ENCODE measurements at places on chromosomes 16 and 17. TPM values are rescaled to one million over a fixed set of nuclear protein-coding genes. Genes with fewer than 3 reads are reported as not detected.

GRCh38 chr17:77281122-77281903 lies 140.5 kb downstream of the SEC14L1 start:
- peak overlapping the region; percentile 96 for H3K27ac ChIP-seq
- peaks cover 12% of the 10 kb centered on the region for H3K4me1 ChIP-seq
- H3K36me3 ChIP-seq: no peaks in the 10 kb centered on the region
- peaks cover 8% of the 10 kb centered on the region for H3K27me3 ChIP-seq
- H3K4me3 ChIP-seq: peak overlapping the region; percentile 70

GRCh38 chr16:3980253-3981111 lies 100.0 kb upstream of the CREBBP start:
- peaks cover 4% of the 10 kb centered on the region for H3K36me3 ChIP-seq
- no peak for DNase-seq
- no peak overlapping the region for H3K4me3 ChIP-seq
- H3K27ac ChIP-seq: no peak overlapping the region
- H3K27me3 ChIP-seq: no peaks in the 10 kb centered on the region
- H3K4me1 ChIP-seq: peaks cover 7% of the 10 kb centered on the region

DNA sequence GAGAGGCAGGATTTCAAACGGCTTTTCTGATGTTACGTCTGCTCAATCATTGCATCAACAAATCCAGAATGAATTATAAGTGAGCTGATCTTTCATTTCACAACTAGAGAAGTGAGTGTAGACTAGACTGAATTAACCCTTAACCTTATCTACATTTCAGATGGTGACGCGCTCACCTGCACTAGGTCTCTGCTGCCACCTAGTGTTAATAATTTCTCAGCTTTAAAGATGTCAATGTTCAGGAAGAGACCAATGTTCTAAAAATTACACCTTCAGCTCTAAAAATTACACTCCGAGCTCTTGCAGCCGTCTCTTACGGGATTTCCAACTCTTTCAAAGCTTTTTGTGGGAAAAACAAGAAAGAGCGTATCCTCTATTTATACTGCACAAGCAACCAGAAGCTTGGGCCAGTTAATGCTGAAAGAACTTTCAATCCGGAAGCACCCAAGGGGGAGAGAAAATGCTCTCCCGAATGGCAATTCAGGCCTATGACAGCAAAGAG lies 88.2 kb upstream of the FA2H start:
- no peak overlapping the region for H3K4me3 ChIP-seq
- H3K27ac ChIP-seq: no peak overlapping the region

DNA sequence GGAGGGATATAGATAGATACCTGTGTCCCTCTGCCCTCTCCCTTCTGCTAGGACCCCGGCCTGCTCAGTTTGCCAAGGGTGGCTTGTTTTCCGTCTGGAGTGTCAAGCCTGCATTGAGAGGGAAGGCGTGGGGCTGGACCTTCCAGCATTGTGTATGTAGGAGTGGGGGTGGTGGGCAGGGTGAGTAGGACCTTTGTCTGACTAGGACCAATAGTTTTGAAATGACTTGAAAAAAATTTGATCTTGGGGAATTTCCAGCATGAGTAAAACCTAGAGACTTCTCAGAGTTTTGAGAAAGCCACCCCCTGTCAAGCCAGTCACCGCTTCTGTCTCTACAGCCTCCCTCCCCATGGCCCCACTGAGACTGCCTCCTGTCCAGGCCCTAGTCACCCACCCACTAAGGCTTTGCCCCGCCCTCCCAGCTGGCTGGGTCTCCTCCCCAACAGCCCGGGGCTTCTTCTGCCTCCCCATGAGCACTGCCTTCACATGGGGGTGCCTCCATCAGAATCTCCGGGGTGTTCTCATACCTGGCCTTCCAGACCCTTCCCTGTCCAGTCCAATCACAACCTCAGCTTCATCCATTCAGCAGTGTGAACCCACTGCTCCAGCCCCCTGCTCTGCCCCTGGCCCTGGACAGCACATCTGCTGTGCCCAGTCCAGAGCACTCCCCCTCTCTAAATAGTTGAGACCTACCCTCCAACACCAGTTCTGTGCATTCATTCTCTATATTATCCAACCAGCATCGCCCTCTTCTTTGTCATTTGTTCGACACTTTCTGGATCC lies 207.0 kb downstream of the MSI2 start:
- peaks cover 56% of the 10 kb centered on the region for H3K4me1 ChIP-seq
- no peak for DNase-seq
- no peak overlapping the region for H3K27ac ChIP-seq

- peaks cover 15% of the 10 kb centered on the region for H3K4me1 ChIP-seq
- DNase-seq: no peak
- no peak overlapping the region for H3K4me3 ChIP-seq
- peaks cover 79% of the 10 kb centered on the region for H3K36me3 ChIP-seq
Measured at GRCh38 chr16:69319381-69319780, 8.2 kb downstream of the VPS4A start.

DNA sequence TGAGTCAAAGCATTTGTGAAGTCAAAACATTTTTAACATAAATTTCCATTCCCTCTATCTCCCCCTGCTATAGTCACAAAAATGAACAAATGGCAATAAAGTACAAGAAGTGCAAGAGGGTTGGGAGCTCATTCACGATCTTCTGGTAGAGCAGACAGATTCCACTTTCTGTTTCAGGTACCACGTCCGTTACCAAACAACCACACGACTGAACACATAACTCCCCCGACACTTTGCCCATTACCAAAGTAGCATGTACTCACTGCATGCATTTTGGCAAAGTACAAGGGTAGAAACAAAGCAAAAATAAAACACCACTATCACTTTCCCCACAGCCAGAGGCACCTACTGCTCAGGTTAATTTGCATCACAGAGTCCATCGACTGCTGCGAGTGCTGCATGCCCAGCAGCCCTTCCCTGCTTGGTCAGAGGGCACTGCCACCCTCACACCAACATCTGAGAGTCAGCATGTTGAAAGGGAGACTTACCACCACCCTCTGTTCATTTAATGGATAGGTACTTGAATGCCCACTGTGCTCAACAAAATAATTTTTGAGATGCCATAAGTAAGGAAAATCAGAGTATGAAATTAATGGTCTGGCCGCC lies 150.3 kb upstream of the AXIN2 start:
- H3K36me3 ChIP-seq: no peaks in the 10 kb centered on the region
- DNase-seq: no peak
- peaks cover 5% of the 10 kb centered on the region for H3K27me3 ChIP-seq
- H3K27ac ChIP-seq: no peak overlapping the region

DNA sequence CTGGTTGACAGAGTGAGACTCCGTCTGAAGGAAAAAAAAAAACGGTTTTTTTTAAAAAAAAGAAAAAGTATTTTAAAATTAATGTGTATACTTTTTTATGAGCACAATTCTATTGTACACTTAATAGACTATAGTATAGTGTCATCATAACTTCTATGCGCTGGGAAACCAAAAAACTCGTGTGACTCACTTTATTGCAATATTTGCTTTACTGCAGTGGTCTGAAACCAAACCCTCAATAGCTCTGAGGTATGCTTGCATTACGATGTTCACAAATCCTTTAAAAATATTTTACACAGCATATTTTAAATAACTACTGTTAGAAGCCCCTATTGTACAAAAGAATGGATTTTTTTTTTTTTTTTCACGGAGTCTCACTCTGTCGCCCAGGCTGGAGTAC lies 12.4 kb upstream of the MAP2K6 start:
- H3K27ac ChIP-seq: no peak overlapping the region
- H3K27me3 ChIP-seq: peaks cover 2% of the 10 kb centered on the region
- no peaks in the 10 kb centered on the region for H3K36me3 ChIP-seq
- no peak for DNase-seq

DNA sequence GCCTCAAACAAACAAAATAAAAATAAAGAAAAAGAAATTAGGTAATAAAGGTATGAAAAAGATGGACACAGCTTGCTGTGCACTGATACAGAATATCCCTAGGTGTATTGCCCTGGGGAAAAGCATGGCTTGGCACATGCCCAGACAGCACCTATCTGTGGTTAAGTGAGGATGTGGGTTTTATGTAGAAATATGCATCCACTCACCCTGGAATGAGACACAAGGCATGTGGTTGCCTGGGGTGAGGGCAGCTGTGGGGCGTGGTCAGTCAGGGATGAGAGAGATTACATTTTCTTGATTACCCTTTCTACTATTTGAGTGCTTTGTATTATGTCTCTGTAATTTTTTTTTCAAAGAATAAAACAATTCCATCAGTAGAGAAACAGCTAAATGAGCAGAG lies 6.9 kb downstream of the PLLP start:
- H3K36me3 ChIP-seq: no peaks in the 10 kb centered on the region
- peak; percentile 60 for DNase-seq
- H3K4me1 ChIP-seq: peaks cover 58% of the 10 kb centered on the region
- peak overlapping the region; percentile 75 for H3K4me3 ChIP-seq
- peak overlapping the region; percentile 83 for H3K27ac ChIP-seq

DNA sequence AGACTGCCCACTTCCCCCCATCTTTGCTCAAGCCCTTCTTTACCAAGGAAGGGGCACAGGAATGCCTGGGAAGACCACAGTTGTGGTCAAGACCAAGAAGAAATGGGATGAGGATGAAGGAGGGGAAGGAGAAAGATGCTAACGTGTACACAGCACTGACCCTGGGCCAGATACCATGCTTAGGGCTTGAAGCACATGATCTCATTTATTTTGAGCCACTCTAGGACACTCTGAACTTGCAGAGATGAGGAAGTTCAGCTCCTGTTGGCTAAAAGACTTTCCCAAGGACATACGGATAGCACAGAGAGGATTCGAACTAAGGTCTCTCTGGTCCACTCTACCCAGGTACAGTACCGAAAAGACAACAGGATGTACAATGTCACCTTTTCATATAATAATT lies 42.6 kb downstream of the PIK3R5 start:
- DNase-seq: no peak
- peaks cover 34% of the 10 kb centered on the region for H3K36me3 ChIP-seq
- no peak overlapping the region for H3K4me3 ChIP-seq

Gene GTF3C1
- total RNA-seq: 56.6 TPM

Gene ARL5C
- total RNA-seq: not detected

Gene PRCD
- total RNA-seq: 4.0 TPM
